ENCODE measurements at places on chromosomes 5 and 9.

- DNase-seq, result no peak
These were observed 17.9 kb upstream of the DAPK1 start for GRCh38 chr9:87479801-87480201.

GRCh38 chr5:176732736-176733405, 77.5 kb upstream of the UNC5A start:
- no peak for DNase-seq

- DNase-seq, result peak; percentile 63
These were observed 64.7 kb upstream of the SPOCK1 start for GRCh38 chr5:137563646-137564397.

GRCh38 chr9:93261735-93262523, 78.0 kb downstream of the WNK2 start:
- no peak for DNase-seq

GRCh38 chr9:87867391-87867790, 15.3 kb upstream of the SPATA31E1 start:
- DNase-seq, result no peak

DNA sequence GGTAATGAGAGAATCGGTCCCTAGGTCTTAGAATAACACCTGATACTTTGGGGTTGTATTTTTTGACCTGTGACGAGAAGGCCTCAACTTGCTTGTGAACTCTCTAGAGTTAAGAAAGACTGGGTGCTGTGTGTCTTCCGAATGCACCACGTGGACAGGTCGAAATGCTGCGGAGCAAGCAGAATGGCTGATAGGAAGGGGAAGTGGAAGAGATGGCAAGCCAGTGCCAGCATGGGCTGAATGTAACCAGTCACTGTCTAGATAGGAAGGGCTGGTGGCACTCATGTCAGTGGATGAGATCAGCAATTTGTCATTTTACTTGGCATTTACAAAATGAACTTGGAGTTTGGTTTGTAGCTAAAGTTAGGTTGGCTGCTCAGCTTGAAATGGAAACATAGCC, 5.6 kb downstream of the OTULINL start:
- no peak for DNase-seq

DNA sequence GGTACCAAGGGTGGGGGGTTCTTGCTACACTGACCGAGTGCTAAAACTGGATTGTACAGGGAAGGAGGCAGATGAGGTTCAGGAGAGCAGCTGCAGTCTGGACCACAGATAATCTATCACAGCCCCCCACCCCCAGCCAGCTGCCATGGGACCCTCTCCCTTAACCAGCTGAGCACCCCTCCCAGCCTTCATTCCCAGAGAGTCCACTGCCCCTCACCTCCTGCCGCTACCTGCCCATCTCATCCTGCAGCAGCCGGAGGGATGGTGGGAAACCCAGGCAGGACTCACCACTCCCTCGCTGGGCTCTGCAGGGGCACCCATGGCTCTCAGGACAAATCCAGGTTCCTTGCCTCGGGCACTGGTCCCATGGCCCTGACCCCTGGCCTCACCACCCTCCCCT, 66.7 kb downstream of the MRPL36 start:
- DNase-seq, result no peak

- DNase-seq, result no peak
These were observed 6.1 kb upstream of the NRARP start for GRCh38 chr9:137308057-137308619.

- DNase-seq, result no peak
These were observed 35.6 kb upstream of the NREP start for GRCh38 chr5:111792471-111793058.

- no peak for DNase-seq
These were observed 50.7 kb upstream of the SLC25A51 start for GRCh38 chr9:37954581-37954981.

GRCh38 chr9:135478829-135479468, 633 bp upstream of the PPP1R26 start:
- DNase-seq, result peak; percentile 48
